Activated T-cell treated with anti-CD3 and anti-CD28 coated beads, Interleukin-2, amount 50 U/mL, for 48 hours (primary cell): ENCODE measurements at places on chromosomes 2 and 18.
A peak's percentile ranks its signal among the peaks of the same experiment; 100 is the strongest.

- no peak for DNase-seq
Measured at GRCh38 chr2:153110486-153110885, 368.1 kb downstream of the RPRM start.

DNA sequence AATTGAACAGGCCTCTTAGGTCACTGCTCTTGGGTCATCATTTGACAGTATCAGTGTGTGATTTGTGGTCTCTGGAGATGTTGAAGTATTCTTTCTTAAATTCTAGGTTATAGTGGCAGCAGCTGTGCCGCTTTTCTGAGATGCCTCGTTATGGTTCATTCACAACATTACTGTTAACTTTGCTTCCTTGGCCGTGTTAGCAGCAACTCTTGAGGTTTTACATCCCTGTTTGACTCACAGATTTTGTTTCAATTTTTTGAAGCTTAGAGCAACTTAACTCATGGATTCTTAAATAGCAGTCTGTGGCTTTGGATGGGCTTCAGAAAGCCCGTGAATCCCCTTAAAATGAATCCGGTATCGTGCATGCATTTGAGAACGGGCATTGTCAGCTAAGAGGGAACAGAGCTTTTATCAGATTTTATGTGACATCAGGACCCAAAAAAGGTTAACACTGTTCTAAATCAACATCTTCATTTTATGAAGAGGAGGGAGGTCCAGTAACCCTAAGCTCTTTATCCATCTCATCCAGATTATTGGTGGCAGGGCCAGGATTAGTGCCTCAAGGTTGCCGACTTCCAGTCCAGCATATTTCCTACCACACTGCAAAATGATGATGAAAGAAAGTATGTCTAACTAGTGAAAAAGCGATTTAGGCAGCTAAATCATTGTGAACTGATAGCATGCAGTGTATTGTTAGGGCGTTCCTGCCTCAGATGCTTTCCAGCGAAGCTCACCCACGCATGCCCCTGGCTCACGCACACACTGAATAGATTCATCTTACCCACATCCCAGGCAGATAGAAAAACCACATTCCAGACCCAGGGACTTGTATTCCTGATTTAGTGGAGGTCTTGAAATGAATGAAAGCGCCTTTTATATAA lies 5.1 kb downstream of the TRIB2 start:
- peak; percentile 34 for DNase-seq

DNA sequence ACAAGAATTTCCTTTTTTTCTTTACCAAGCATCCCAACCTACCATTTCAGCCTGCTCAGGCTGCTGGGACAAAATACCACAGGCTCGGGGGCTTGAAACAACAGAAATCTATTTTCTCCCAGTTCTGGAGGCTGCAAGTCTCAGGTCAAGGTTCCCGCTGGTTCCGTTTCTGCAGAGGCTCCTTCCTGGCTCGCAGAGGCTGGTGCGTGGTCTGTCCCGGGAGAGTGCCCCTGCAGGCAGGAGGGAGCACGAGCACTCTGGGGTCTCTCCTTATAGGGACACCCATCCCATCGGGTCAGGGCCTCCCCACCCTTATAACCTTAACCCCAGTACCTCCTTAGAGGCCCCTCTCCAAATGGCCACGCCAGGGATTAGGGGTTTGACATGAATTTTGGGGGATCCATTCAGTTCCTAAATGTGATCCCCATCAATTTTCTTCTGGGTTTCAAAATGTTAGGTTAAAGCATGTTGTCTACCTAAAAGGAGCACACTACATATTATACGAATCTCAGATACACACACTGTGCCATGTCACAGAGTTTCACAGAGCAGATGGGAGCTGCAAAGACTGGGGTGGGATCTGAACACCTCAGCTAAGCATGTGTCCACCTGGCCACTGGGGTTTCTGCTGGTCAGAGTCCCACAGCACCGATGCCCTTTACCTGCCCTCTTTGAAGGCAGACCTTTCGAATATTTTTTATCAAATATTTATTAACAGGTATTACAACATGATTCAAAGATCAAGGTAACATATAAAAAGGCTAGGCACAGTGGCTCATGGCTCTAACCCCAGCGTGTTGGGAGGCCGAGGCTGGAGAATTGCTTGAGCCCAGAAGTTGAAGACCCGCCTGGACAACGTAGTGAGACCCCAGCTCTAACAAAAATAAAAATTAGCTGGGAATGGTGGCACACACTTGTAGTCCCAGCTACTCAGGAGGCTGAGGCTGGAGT lies 17.6 kb upstream of the ADI1 start:
- peak; percentile 32 for DNase-seq

- DNase-seq: no peak
Measured at GRCh38 chr2:213627835-213628460, 343.7 kb downstream of the SPAG16 start.

DNA sequence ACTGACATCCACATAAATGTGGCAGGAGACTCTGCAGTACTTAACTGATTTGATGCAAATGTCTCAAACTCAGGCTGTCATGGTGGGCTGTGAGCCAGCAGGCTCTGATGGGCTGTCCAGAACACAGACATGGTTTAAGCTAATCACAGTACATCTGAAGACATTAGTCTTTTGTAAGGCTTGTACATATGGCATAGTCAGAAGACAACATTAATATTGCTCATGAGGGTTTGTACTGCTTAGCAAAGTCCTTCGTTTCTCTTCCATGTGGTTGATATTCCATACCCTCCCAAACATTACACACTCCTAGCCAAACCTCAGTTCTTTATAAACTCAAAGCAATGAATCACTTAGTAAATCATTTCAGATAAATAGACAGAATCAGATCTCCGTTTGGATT lies 330.6 kb downstream of the RND3 start:
- DNase-seq: no peak

DNA sequence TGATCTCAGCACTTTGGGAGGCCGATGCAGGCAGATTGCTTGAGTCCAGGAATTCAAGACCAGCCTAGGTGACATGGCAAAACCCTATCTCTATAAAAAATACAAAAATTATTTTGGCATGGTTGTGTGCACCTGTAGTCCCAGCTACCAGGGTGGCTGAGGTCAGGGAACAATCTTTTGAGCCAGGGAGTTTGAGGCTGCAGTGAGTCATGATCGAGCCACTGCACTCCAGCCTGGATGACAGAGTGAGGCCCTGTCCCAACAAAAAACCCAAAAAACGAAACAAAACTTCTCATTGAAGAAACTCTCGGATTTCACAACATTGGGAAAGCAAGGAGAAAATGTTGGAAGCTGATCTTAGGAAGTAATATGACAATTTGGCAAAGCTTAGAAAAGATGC lies 317.3 kb upstream of the MGAT5 start:
- no peak for DNase-seq

DNA sequence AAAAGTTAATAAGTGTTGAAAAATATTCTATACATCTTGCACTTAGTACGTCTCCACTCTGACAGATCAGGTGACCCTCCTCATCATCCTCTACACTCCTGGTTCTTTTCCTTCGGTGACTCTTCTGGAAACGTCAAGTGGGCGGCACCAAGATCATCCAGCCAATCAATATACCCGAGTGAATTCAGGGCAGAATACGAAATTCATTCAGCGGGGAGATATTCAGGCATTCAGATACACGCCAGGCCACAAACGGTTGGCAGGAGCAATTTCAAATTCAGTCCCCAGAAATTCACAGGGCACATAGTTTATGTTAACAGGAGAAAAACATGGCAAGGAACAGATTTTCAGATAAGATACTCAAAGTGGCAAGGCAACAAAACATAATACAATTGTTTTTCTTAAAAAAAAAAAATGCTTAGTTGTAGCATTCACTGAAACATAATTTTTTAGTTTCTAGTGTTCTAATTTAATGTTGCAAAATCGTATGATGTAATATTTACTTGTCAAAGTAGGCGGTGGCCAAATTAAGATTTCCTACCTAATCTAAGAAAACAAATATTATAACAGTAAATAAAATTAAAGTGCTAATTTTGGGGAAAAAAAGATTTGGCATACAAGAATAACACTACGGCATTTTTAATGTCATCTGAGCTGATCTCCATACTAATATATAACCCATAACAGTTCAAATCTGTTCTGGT lies 4.2 kb downstream of the CLK1 start:
- peak; percentile 50 for DNase-seq

- no peak for DNase-seq
Measured at GRCh38 chr2:170213651-170214050, 35.7 kb downstream of the MYO3B start.

DNA sequence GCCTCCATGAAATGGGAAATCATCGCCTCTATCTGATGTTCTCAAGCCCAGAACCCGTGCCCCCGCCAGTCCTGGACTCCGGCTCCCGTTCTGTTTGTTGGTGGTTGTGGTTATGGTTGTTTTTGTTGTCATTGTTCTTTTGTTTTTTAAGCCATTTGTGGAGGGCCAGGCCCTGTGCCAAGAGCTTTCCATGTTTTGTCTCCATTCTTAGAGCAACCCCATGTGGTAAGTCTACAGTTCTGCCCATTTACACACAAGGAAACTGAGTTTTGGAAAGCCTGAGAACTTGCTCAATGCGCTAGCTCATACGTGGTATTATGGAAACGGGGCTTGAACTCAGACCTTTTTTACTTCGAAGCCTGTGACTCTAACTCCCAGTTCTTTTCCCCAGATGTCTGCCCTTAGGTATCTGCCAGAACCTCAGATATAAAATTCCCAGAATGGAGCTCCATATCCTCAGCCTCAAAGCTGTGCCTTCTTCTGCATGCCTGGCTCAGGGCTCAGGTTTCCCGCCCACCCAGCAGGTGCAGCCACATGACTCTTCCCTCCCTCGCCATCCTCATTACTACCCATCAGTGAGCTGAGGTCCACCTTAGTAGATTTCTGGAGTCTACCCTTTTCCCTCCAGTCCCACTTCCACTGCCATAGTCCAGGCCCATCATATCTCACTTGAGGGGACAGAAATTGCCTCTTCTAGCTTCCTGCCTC lies 194.1 kb downstream of the KLHL29 start:
- no peak for DNase-seq

DNA sequence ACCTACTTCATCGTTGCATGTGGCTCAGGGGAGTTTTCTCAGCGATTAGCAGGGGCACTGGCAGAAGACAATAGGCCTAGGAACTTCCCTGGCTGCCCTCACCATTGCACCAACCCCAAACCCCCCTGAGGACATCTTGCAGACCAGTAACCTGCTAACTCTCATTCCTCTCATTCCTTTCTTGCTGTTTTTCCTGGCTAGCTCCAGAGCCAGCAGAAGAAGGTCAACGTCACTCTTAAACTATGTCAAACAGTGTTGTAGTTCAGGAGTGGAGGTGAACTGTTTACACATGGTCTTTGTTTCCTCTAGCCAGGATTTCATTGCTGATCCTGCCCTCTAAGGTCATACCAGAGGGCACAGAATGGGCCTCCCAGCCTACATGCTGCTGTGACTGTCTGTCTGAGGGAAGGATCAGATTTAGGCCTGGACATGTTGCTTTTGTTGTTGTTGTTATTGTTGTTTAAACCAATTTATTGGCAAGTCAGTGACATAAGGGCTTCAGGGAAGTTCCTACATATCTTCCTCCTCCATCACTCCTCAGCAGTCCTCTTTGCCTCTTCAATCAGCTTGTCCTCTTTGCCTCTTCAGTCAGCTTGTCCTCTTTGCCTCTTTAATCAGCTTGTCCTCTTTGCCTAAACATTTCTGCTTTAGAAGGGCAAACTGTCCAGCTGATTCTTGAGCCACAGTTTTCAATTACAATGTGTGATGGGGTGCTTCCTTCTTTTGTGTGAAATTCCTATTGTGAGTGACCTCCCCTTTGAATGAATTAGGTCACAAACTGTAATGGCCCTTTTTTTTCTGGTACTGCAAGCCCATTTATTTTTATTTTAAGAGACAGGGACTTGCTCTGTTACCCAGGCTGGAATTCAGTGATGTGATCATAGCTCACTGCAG lies 471.9 kb upstream of the TNP1 start:
- no peak for DNase-seq

- no peak for DNase-seq
Measured at GRCh38 chr2:100113990-100114433, 28.4 kb downstream of the AFF3 start.

GRCh38 chr2:209505410-209505809 lies 81.6 kb downstream of the MAP2 start:
- no peak for DNase-seq

- DNase-seq: no peak
Measured at GRCh38 chr18:22974707-22975106, 41.6 kb downstream of the RBBP8 start.

GRCh38 chr2:2173633-2174032 lies 157.4 kb downstream of the MYT1L start:
- DNase-seq: no peak

DNA sequence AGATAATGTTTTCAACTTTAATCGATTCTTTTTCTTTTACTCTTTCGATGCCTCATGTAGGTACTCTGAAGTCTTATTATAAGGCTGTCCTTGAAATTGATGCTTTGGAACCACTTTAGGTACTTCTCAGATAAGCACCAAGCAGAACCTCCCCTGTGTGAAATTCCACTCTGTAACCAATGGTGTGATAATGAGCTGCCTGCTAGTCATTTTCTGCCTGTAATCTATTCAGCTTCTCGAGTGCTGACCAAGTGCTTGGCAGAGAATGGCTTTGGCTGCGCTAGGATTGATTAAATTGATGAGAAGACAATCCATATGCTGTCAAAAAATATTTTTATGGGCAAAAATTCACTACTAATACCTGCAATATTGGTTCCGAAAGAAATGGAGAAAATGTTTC lies 132.1 kb upstream of the STON1 start:
- no peak for DNase-seq

- peak; percentile 34 for DNase-seq
Measured at GRCh38 chr18:76467371-76468190, 27.5 kb downstream of the ZNF516 start.

DNA sequence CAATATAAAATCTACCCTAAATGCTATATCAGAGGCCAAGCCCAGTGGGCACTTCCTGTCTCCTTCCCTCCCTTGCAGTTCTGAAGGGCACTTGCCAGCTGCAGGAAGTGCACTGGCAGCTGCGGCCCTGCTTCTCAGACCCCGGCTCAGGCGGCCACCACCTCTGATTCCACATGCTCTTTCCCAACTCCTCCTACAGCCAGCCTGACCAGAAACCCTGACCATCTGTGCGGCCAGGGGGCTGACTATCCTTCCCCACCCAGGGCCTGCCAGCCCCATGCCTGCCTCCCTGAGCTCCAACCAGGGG lies 88.6 kb downstream of the ZBTB7C start:
- DNase-seq: no peak

GRCh38 chr2:10284108-10284870 lies 18.4 kb upstream of the HPCAL1 start:
- no peak for DNase-seq

- no peak for DNase-seq
Measured at GRCh38 chr2:174148833-174149232, 99.5 kb downstream of the OLA1 start.

DNA sequence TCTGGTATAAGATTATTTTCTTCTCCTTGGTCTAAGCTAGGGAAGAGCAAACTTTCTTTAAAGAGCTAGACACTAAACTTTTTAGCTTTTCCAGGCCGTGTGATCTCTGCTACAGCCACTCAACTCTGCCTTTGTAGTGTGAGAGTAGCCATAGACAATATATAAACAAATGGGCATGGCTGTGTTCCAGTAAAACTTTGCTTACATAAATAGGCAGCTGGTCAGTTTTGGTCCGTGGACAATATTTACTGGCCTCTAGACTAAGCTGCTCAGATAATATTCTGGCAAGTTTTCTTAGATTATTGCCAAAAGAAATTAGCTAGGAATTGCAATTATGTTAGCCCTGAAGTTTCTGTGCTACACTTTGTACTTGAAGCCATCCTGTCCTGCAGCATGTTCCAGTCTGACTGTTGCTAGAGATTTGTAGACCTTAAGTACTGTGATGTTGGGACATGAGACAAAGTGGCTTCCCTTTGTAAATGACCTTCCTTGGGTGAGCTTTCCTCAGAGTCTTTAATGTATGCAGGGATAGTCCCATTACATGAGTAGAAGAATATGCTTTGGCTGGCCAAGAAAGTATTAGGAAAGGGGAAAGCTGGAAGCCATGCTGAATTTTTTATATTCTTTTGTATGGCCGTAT lies 126.9 kb downstream of the SOX11 start:
- no peak for DNase-seq
